ENCODE measurements at places on chromosomes 11 and 22.

GRCh38 chr11:10418259-10418949 is 36.7 kb upstream of the AMPD3 start:
- no peak for DNase-seq

DNA sequence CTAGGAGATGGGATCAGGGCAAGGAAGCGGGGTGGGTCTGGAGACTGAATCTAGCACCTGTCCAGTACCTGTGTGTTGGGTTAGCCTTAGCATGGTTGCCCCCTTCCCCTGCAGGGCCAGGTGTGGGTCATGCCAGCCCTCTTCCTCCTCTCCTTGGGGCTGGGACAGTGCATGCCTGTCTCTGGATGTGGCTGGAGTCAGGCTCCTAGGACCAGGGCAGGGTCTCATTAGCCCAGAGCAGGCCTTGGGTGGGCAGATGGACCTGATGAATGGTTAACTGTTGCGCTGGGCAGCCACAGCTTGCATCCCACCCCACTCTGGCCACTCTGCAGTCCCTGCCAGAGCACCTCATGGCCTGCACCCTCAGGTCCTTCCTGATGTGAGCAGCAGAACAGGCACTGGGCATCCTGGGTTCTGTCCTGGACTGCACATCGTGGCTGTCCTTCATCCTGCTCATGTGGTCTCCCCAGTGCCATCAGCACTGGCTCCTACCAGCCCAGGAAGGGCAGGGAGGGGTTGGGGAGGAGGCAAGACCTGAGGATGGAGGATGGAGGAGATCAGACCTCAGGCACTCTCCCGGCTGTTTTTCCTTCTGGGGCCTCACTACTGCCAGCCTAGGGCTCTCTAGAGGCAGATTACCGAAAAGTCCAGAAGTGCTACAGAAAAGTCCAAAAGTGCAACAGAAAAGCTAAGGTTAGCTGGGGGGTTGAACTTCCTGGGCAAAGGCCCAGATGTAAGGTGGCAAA is 12.8 kb upstream of the CHRM1 start:
- DNase-seq = no peak

DNA sequence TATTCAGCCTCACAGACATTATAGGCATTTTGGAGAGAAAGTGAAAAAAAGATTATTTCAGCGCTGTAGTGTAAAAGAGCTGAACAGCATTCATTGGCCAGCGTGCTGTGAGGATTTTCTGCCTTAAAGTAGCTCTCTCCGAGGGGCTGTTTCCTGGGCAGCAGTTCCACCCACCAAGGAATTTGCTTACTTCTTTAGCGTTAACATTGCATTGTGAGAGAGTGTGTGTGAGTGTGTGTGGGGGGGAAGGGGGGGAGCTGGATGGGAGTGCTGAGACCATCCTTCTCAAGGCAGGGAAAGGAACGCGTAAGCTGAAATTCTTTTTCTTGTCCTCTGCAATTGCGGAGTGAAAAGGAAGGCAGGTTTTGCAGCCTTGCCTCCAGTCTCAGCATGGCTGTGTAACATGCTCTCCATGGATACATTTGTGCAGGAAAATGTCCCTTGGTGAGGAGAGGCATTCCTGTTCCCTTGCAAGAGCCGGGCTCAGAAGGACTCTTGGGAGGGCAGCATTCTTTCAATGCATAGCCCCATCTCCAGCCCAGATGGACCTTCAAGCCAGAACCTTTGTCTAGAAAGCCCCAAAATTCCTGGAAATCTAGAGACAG is 159.9 kb upstream of the NAV2 start:
- DNase-seq = no peak

- no peak for DNase-seq
These were observed 210.5 kb upstream of the ISX start for GRCh38 chr22:34855471-34855870.

DNA sequence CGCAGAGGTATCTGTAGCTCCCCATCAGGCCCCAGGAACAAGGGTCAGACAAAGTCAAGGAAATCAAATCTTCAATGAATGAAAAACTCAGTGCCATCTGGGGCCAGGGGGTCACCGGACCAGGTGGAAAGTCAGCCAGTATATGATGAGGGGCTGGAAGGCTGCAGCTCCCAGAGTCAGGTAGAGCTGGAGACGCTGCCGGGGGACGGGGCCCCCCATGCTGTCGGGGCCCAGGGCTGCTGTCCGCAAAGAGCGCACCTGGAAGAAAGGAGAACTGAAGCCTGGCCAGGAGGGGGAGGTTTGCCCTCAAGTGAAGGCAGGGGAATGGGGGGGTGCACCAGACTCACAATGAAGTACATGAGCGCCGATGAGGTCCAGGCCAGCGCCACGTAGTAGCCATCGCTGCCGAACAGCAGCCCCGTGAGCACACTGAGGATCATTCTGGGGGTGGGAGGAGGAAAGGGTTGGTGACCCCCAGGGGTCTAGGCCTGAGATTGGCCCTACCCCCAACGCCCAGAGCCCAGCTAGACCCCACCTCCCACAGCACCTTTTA is 4.3 kb downstream of the YIF1A start:
- DNase-seq = no peak

DNA sequence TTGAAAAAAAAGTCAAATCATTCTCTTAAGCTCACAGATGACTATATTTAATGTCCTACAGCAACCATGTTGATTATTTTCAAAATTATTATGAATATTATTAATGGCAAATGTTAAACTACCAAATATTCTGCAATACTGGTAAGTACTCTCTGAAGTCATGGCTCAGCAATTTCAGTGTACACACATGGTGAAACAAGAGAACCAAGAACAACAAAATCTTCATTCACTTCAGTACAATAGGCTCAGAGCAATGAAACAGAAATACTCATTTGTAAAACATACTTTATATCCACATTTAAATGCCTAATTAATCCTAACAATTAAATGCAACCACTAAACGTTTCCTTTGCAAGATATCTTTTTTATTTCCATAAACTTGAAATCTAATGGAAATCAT is 347.2 kb downstream of the TTC28 start:
- no peak for DNase-seq

DNA sequence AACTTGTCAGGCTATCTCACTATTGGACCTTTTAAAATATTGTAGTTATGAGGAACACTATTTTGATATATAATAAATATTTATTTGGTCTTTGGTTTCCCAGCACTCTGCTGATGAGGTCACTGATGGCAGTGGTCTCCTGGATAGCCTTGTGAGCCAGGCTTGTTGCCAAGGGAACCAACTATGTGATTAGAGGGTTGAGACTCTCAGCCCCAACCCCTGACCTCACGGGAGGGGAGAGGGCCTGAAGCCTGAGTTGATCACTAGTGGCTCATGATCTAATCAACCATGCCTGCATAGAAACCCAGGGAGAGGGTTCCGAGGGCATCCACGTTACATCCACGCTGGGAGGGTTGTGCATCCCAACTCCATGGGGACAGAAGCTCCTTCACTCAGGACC is 10.8 kb downstream of the PANX1 start:
- DNase-seq = no peak

DNA sequence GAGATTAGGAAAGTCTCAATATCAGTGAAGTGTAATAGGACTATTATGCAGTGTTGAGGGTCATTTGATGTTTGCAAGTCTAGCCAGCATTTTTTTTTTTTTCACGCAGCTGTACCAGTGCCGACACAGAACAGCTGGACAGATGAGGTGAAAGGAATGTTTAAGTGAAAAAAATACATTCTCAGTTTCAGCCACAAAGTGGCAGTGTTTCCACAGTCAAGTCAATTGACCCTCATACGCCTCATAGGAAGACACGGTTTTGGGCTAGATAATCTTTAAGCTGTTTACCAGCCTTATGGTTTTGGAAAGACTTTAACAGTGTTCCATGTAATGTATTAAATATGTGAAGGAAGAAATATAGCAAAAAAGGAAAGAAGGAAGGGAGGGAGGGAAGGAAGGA is 349.9 kb upstream of the ANO3 start:
- DNase-seq = peak; percentile 26

GRCh38 chr11:63805844-63806415 is 7.3 kb upstream of the SPINDOC start:
- DNase-seq = no peak

GRCh38 chr11:114876234-114876633 is 197.9 kb downstream of the NXPE2 start:
- DNase-seq = no peak

DNA sequence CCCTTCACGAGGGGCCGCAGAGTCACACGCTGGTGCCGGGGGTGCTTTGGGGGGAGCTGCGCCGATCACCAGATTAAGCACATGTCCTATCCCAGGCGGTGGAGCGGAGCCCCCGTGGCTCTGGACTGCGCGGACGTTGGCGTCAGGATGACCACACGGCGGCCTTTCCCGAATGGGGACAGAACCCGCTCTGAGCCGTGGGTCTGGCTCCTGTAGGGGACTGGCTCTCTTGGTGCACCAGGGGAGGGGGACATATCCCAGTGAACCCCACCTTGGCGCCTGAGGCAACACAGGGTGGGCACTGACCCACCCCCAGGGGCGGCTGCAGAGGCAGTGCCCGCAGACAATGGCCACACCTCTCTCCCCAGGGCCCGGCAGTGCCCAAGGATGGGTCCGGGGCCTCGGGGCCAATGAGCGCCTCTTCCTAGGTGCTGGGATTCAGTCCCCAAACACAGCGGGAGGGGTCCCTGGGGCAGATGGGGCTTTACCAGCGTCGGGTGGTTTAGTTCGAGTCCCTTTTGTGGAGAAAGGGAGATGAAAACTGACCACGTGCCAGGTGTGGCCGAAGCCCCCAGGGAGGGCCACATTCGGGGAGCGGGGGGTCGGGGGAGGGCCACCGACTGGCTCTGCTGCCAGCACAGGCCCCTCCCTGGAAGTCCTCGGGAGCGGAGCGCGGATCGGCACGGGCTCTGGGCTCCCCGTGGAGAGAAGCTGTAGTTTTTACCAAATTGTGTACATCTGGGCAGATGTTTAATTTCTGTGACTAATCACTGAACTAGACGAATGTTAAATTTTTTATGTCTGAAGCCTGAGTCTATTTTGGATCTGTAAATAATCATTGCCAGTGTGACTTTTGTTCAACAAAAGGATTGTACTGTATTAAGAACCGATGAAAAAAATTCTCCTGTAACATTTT is 58.9 kb downstream of the GRAMD4 start:
- no peak for DNase-seq

- no peak for DNase-seq
These were observed 24.0 kb downstream of the POU2AF1 start for GRCh38 chr11:111355101-111355500.

DNA sequence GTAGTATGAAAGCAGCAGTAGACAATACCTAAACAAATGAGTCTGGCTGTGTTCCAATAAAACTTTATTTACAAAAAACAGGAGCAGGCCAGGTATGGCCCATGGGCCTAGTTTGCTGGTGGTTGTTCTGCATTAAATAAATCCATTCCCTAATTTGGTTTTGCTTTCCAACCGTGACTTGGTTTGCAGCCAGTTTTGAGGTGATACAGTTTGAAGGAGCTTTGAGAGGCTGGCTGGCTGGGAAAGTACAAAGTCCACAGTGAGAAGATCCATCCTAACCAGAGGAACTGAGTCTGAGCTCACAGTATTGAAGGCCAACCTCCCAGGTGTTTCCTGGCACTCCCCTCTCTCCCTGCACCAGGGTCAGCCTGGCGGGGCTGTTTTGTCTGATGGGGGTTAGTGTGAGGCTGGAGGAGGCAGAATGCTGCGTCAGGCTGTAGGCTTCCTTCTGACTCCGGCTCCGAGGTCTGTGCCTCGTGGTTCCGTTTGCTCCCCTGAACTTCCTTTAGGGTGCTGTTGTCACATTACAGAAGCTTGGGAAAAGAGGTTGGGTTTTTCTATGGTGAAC is 129.5 kb downstream of the MICAL2 start:
- DNase-seq = no peak

DNA sequence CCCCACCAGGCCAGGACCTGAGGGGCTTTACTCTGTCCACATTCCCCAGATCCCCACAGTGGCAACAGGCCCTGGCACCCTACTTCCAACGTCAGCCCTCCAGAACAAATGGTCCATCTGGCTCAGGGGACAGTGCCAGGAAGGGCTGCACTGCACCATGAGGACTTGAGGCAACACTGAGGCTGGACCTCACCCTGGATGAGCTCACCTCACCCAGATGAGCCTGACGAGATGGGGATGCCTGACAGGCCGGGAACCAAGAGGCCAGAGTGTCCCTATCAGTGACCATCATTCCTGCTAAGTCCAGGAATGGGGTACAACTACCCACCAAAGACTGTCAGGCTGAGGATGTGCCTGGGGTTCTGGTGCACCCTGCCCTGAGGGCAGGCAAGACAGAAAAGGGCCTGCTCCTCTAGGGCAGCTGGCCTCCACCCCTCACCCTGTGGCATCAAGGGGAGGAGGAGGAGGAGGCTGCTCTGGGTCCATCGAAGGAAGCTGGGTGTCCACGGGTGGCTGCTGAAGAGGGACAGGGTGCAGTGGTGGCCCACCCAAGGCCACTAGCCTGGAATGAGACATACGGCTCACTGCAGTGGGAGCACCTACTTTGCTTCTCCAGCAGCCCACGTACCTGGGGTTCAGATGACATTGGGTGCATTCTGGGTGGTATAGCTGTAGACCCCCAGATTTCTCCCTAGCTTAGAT is 14.6 kb downstream of the RSPH14 start:
- DNase-seq = no peak

DNA sequence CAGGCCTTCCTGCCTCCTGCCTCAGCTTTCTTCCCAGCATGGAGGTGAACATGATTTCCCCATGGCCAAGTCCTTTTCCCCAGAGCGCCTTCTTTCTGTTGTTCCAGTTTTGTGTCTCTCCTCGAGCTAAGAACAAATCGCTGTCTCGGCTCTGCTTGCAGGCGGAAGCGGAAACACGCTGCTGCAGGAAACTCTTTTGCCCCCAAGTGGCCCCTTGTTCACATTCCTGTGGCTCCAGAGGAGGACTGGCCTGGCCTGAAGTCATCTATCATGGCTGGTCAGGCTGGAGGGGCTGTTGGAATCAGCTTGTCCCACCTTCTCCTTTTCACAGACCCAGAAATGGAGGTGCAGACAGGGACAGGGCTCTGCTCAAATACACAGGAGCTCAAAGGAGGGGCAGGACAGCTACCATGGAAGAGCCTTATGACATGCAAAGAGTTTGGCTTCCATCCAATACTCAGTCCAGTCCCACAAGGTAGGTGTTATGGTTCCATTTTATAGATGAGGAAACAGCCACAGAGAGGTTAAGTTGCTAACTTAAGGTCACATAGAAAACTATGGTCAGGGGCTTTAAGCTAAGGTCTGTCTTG is 182.2 kb upstream of the SYT13 start:
- DNase-seq = no peak

- DNase-seq = no peak
These were observed 98.3 kb upstream of the FGF3 start for GRCh38 chr11:69917529-69917928.

DNA sequence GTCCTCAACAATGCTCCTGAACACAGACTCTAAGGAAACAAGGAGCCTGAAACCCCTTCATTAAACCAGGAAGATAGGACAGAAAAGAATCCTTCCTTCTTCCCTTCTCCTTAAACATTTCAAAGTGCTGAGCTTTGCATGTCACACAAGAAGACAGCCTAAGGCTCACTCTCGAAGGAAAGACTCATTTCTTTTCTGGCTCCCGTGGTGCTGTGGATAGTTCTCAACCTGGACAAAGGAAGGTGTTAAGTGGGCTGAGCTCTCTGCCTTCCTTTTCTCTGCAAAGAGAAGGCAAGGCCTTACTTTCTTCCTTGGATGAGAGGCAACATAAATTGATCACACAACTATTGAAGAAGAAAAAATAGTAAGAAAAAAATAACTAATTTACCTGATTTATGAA is 452.4 kb upstream of the DDI1 start:
- no peak for DNase-seq
